Cortex of kidney (tissue), 1 donor: ENCODE measurements at places on chromosomes 1 and 21.

DNA sequence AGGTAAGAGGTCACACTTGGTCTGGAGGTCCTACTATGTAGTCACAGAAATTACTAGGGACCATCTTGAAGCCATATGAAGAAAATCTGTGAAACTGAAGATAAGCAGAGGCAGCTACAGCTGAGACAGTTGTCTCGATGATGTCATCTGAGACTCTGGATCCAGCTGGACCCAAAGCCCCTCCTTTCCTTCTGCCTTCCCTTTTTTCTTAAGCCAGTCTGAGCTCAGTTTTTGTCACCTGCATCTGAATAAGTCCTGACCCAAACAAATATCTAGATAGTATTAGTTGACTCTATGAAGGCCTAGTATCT lies 143.3 kb downstream of the ETS2 start:
- DNase-seq: no peak

GRCh38 chr1:159315381-159315780 lies 13.2 kb downstream of the FCER1A start:
- DNase-seq: no peak

DNA sequence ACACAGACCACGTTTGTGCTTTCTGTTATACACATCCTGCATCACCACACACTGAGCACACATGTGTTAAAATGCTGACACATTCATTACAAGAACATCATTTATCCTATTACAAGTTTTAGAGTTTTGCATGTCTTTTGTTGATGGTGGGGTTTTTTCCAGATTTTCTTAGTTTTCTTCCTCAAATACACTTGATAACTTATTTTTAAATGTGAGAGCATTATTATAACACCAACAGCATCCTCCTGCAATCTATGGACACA lies 67.3 kb downstream of the TGFBR3 start:
- no peak for DNase-seq

DNA sequence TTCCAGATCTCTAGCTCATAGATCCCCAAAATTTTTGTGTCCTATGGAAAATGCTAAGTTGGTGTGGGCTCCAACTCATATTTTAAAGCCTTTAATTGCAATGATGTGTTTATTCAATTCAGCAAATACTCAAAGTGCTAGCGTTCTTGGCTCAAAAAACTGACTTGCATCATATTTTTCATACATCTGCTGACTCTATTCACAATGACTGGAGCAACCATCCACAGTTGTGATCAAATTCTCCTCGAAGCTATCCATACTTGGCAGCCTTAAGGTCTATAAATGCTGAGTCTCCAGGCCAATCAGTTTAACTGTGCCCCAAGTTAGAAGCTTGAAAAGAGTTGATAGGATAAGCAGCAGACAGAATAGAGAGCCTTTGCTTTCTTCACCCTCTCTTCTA lies 2.9 kb upstream of the ATP1A1 start:
- no peak for DNase-seq

DNA sequence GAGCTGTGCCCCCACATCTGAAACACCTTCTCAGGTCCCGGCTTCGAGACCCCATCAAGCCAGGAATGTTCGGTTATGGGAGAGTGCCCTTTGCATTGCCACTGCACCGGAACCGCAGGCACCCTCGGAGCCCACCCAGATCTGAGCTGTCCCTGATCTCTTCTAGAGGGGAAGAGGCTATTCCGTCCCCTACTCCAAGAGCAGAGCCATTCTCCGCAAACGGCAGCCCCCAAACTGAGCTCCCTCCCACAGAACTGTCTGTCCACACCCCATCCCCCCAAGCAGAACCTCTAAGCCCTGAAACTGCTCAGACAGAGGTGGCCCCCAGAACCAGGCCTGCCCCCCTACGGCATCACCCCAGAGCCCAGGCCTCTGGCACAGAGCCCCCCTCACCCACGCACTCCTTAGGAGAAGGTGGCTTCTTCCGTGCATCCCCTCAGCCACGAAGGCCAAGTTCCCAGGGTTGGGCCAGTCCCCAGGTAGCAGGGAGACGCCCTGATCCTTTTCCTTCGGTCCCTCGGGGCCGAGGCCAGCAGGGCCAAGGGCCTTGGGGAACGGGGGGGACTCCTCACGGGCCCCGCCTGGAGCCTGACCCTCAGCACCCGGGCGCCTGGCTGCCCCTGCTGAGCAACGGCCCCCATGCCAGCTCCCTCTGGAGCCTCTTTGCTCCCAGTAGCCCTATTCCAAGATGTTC lies 4.3 kb downstream of the ADAMTSL4 start:
- DNase-seq: no peak

- no peak for DNase-seq
These were observed 59.6 kb upstream of the DIP2A start for GRCh38 chr21:46399129-46399528.

DNA sequence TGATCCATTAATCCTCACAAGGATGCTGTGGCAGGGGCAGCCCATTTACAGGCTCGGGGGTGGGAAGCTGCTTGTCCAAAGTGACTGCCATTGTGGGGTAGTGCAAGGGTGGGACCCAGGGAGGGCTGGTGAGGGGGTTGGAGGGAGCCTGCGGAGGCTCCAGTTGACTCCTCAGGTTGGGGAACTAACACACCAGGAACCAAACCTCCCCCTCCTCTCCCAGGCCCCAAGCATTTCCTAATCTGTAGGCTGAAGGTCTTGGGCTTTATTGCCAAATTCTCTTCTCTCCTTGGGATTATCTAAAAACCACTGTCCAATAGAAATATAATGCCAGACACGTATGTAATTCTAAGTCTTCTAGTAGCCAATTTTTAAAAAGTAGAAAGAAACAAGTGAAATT lies 18.2 kb downstream of the IKBKE start:
- no peak for DNase-seq

DNA sequence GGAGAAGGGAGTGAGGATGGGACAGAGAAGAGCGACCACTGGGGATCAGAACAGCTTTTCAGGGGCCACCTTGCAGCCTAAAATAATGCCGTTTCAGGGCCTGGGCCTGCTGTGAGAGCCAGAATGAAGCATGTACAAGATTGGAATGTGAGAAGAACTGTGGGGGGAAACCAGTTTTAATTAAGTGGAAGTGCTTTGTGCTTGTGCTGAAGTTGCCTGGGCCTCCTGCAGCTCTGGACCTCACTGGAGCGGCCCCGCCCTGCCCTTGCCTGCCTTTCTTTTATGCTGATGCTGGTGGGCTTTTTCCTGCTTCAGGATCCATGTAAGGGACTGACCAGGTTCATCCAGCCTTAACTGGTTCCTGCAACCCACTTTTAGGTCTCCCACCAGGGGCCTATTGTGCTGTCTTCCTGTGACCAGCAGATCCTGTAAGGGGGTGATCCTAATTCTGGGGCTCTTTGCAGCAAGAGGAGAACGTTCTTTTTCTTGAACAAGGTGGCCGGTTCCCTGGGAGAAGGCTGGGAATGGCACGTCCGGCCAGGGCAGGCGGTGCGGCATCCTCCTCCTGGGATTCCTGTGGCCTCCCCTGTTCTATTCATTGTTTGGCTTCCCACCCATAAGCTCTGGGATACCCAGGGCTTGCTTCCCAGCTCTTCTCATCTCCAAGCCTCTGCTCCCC lies 3.2 kb downstream of the C1orf226 start:
- no peak for DNase-seq

DNA sequence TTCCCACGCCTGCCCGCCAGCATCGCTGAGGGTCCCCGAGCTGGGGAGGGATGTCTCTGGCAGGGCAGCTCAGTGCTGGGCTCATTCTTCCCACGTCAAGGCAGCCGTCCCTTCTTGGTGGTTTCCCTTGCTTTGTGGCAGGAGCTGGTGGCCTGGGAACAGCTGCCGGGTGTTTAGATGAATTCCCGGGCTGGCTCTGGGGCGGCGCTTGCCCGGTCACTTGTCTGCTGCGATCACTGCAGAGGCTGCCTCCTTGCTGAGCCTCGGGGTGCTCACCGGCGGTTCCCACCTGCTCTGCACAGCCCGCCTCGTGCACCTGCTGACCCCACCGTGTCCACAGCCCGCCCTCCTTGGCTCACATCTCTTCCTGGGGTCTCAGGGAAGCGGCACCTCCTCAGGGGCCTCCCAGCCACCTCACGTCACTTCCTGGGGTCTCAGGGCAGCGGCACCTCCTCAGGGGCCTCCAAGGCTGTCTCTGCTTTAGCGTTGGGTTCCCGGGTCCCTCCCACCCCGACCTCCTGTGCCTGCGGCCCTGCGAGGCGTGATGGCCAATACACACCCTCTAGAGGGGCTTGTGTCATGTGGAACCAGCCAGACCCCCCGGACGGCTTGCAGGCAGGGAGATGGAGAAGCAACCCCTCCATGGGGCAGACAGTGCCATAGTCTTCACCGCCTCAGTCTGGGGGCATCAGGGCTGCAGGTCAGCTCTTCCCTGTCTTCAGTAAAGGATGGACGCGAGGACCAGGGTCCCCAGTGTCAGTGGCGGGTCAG lies 13.5 kb downstream of the COL18A1 start:
- DNase-seq: no peak

DNA sequence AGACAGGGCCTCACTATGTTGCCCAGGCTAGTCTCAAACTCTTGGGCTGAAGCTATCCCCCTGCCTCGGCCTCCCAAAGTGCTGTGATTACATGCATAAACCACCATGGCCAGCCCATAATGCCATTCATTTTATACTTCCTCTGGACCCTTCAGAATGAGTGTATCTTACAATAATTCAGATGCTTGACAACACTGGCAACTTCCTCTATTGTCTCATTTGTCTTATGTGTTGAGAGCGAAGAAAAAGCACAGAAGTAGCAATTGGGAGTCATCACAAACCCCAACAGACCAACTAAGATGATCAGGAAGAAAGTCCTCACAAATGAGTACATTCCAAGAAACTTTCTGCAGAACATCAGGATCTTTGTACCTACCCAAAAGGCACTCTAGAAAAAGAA lies 191.9 kb downstream of the RERE start:
- DNase-seq: no peak

DNA sequence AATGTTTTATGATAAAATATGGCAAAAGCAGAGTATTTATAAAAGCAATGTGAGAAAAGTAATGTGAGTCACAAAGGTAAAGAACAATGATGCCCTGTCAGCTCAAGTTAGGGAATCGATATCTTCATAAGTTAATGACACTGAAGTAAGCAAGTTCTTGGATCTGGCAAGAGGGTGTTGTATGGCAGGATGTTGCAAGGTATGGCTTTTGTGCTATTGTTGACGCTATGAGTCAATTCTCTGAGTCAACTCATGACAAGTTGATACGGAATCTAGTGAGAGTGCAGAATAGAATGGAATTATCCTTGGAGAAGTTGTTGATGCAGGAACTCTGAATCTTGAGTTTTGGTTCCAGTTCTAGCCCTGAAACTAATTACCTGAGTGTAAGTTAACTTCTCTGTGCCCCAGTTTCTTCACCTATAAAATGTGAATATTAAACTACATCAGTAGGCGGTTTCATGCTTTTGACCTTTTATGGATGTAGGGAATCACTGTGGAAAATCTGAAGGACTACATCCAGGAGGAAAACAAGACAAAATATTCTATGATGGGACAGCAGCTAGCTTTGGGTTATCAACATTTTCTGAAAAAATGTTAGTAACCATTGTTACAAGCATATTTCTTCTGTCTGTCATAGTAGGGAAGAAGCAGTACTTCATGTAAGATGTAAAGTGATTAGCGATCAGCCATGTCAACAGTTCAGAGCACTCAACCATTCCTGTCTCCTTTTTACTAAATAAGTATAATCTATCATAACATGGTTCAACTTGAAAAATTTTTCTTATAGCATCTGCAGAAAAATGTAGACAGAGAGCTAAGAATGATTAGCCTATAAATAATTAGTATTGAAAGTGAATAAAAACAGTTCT lies 96.9 kb downstream of the ATP6V1G3 start:
- DNase-seq: no peak

- DNase-seq: no peak
These were observed 633.7 kb downstream of the USP25 start for GRCh38 chr21:16363518-16363917.

DNA sequence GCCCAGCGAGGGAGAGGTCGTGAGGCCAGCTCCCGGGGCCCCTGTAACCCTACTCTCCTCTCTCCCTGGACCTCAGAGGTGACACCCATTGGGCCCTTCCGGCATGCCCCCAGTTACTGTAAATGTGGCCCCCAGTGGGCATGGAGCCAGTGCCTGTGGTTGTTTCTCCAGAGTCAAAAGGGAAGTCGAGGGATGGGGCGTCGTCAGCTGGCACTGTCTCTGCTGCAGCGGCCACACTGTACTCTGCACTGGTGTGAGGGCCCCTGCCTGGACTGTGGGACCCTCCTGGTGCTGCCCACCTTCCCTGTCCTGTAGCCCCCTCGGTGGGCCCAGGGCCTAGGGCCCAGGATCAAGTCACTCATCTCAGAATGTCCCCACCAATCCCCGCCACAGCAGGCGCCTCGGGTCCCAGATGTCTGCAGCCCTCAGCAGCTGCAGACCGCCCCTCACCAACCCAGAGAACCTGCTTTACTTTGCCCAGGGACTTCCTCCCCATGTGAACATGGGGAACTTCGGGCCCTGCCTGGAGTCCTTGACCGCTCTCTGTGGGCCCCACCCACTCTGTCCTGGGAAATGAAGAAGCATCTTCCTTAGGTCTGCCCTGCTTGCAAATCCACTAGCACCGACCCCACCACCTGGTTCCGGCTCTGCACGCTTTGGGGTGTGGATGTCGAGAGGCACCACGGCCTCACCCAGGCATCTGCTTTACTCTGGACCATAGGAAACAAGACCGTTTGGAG lies 23.7 kb upstream of the TNFRSF1B start:
- no peak for DNase-seq

DNA sequence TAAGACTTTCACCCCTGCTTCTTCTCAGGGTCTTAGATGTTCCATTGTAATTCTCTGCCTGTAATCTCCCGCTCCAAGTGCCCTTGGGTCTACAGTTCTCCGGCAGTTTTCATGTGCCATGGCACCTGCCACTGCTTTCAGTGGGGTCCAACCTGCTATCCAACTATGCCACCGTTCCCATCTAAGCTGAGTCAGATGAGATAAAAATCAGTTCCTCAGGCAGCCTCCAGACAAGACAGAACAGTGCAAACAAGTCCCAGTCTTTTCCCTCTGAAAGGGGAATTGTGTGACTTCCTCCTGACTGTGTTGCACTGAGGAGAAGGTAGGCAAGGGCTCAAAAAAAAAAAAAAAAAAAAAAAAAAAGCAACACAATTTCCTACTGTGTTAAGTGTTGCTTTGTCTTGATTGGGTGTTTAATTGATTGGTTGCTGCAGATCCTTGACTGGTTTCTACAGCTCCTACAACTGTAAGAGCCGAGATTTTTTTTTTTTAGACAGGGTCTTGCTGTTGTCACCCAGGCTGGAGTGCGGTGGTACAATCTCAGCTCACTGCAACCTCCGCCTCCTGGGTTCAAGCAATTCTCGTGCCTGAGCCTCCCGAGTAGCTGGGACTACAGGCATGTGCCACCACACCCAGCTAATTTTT lies 50.7 kb downstream of the EBNA1BP2 start:
- no peak for DNase-seq

DNA sequence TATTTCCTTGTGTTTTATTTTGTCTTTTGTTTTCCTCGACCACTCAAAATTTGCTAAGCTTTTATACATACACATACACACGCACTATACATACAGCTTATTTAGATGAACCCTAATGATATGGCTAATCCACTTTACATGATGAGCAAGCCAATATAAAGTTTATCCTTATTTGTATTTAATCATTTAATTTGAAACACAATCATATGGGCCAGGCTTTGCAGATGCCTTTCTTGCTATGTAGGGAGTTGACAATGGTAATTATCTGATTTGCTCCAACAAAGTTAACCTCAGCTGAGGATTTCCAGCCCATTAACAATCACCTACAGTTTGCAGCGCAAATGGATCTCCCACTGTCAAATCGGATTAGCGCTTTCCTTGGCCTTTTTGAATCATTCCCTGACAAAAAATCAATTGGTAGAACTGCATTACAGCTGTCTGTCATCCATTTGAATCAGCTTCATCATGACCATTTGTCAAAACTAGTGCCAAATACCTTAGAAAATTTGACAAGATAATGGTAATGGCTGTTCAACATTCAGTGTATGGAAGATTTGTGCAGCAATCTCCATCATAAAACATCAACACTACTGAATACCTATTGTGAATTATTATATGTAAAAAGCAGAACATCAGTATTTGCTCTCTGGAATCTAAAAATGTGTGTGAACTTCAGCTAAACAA lies 352.6 kb downstream of the MRPL39 start:
- no peak for DNase-seq
